SK-N-SH (cell line): ENCODE measurements at places on chromosomes 3 and 15. TPM values are rescaled to one million over a fixed set of nuclear protein-coding genes. Genes with fewer than 3 reads are reported as not detected.

- H3K36me3 ChIP-seq, result no peaks in the 10 kb centered on the region
- no peak overlapping the region for H3K4me3 ChIP-seq
- no peaks in the 10 kb centered on the region for H3K27me3 ChIP-seq
- no peak for DNase-seq
Observed at GRCh38 chr15:95994418-95994817, 336.1 kb upstream of the NR2F2 start.

DNA sequence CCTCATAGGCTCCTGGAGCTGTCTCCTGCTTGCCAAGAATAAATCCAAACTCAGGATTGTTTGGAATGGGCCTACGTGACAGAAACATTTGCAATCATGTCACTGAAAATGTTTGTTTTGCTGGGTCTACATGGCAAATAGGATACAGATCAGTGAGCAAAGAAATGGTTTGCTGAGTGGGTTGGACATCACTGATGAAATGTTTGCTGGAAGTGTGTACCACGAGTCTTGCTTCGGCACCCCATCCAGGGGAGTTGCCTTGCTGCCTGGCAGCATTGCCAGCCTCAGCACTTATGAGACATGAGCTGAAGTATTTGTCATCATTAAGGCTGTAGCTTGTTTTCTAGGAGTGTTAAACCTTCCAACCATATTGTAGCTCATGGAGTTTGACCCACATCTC is 213.3 kb upstream of the CFAP20DC start:
- no peaks in the 10 kb centered on the region for H3K27me3 ChIP-seq
- H3K27ac ChIP-seq, result no peak overlapping the region
- H3K36me3 ChIP-seq, result no peaks in the 10 kb centered on the region
- peaks cover 4% of the 10 kb centered on the region; the same call in 1 of the 2 replicates for H3K4me1 ChIP-seq

Gene ECE2
- 0.03 and 0.16 TPM in 2 replicates for polyA plus RNA-seq

DNA sequence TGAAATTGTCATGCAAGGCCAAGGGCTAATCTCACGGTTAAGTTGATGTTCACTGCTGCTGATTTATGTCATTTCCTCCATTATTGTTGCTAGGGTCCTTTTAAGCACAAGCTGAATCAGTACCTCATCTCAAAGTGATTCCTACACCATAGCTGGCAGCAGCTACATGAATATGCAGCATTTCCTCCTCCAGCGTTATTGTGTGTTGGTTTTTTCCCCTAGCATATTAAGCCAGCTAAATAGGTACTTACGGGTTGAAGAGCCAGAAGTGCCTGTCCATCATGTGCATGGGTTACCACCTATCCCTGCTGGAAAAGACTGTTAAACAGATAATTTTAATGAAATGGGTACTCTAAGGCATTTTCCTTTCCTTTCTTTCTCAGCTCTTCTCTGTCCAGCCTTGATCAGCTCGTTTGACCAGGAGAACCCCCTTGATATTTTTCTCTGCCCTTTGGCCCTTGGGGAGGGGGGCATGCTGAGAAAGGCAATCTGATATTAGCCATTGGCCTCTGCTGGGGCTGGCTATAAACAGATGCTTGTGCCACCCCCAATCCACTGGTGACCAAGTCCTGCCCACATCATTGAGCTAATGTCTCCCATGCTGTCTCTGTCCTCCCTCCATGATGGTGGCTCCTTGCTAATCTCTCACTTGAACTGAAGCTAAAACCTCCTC is 115.6 kb upstream of the PLXNA1 start:
- DNase-seq, result no peak
- H3K27me3 ChIP-seq, result no peaks in the 10 kb centered on the region

- H3K27ac ChIP-seq, result no peak overlapping the region
- DNase-seq, result no peak
- H3K4me1 ChIP-seq, result no peaks in the 10 kb centered on the region
- H3K4me3 ChIP-seq, result no peak overlapping the region
- H3K36me3 ChIP-seq, result no peaks in the 10 kb centered on the region
Observed at GRCh38 chr3:19891740-19892139, 42.3 kb downstream of the EFHB start.

- no peaks in the 10 kb centered on the region for H3K27me3 ChIP-seq
- no peaks in the 10 kb centered on the region for H3K4me1 ChIP-seq
- no peak overlapping the region for H3K27ac ChIP-seq
- H3K4me3 ChIP-seq, result no peak overlapping the region
Observed at GRCh38 chr15:79962178-79962577, 8.8 kb downstream of the BCL2A1 start.

DNA sequence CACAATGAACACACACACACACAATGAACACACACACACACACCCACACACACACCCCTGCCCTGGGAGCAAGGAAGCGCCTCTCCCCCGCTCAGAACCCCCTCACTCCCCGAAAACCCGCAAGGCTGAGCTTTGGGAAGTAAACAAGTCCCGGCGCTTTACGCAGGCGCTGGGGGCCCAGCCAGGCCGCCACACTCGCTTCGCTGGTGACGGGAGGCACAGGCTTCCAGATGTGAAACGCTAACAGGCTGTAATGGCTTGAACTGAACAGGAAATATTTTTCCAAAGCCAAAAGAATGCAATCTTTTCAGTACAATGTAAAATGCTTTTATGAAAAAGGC is 122.7 kb upstream of the IGF1R start:
- no peak overlapping the region for H3K27ac ChIP-seq
- H3K4me3 ChIP-seq, result no peak overlapping the region
- no peaks in the 10 kb centered on the region for H3K36me3 ChIP-seq

Gene C3orf80
- polyA plus RNA-seq, result 0.02 TPM in 1 of 2 replicates, not detected in the other

DNA sequence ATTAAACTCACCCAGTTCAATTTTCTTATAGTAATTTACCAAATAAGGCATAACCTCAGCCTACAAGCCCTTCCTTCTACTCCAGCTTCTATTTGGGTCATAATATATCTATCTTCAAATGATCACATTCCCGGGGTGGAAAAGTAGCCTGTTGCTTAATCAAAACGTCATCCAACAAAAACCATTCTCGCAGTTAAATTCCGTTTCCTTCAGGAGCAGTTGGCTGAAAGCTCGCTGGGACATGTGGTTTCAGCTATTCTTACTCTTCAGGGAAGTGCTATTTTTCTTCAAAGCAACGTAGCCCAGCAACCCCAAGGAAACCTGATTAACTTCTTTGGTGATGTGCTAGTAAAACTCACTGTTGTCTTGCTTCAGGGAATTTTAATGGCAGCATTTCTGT is 59.6 kb downstream of the MAGI1 start:
- no peak overlapping the region for H3K4me3 ChIP-seq
- H3K27ac ChIP-seq, result no peak overlapping the region
- DNase-seq, result no peak
- H3K36me3 ChIP-seq, result no peaks in the 10 kb centered on the region

- DNase-seq, result peak; percentile 36
- H3K27me3 ChIP-seq, result no peaks in the 10 kb centered on the region
- H3K4me3 ChIP-seq, result peak overlapping the region; percentile 90
- H3K27ac ChIP-seq, result peak overlapping the region; percentile 87
- peaks cover 9% of the 10 kb centered on the region for H3K36me3 ChIP-seq
Observed at GRCh38 chr3:120348065-120348990, 826 bp downstream of the LRRC58 start.

GRCh38 chr3:119779731-119780383 is 2.0 kb upstream of the NR1I2 start:
- H3K27me3 ChIP-seq, result no peaks in the 10 kb centered on the region
- H3K4me1 ChIP-seq, result no peaks in the 10 kb centered on the region
- no peaks in the 10 kb centered on the region for H3K36me3 ChIP-seq
- no peak overlapping the region for H3K4me3 ChIP-seq
- no peak overlapping the region for H3K27ac ChIP-seq

DNA sequence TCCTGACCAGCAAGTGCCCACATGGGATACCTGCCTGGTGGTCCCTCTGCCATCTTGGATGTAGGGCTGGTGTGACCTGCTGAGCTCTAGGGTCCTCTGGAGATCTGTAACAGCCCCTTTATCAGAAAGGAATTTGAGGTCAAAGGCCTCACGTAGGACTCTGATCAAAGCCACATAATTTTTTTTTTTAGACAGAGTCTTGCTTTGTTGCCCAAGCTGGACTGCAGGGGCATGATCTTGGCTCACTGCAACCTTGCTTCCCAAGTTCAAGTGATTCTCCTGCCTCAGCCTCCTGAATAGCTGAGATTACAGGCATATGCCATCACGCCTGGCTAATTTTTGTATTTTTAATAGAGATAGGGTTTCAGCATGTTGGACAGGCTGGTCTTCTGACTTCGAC is 9.5 kb downstream of the ITGB5 start:
- peaks cover 8% of the 10 kb centered on the region for H3K36me3 ChIP-seq
- H3K4me3 ChIP-seq, result no peak overlapping the region
- no peak for DNase-seq

Gene CD200
- polyA plus RNA-seq, result 1.0 and 1.1 TPM in 2 replicates

- no peak overlapping the region for H3K4me3 ChIP-seq
- H3K4me1 ChIP-seq, result no peaks in the 10 kb centered on the region
- no peaks in the 10 kb centered on the region for H3K36me3 ChIP-seq
- no peaks in the 10 kb centered on the region for H3K27me3 ChIP-seq
- DNase-seq, result no peak
- H3K27ac ChIP-seq, result no peak overlapping the region
Observed at GRCh38 chr3:29100292-29100691, 180.6 kb upstream of the RBMS3 start.

DNA sequence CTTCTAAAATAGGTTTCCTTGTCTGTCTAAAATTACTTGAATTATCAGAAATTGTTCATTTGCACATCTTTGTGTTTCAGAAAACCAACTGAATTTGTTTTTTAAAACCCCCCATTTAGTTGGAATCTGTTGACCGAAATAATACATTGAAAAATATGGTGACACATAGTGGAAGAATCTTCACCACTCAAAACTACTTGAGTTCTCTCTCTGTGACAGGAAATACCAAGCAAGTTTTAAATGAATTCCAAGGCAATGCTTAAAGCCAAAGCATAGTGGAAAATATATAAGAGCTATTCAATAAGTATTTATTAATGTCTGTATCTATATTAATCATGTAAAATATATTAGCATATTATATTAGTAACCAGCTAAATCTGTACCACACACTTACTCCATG is 224.9 kb upstream of the COL8A1 start:
- peaks cover 16% of the 10 kb centered on the region; the same call in 1 of the 2 replicates for H3K4me1 ChIP-seq
- no peaks in the 10 kb centered on the region for H3K36me3 ChIP-seq
- H3K4me3 ChIP-seq, result no peak overlapping the region
- no peak for DNase-seq
- H3K27me3 ChIP-seq, result no peaks in the 10 kb centered on the region

- H3K27ac ChIP-seq, result peak overlapping the region; percentile 100
- H3K27me3 ChIP-seq, result no peaks in the 10 kb centered on the region
- no peak overlapping the region for H3K4me3 ChIP-seq
- peaks cover 27% of the 10 kb centered on the region for H3K4me1 ChIP-seq
- peaks cover 71% of the 10 kb centered on the region; the same call in 1 of the 2 replicates for H3K36me3 ChIP-seq
Observed at GRCh38 chr3:14143271-14144225, 18.7 kb downstream of the TMEM43 start.

Gene TMEM207
- polyA plus RNA-seq, result not detected in 2 replicates

Gene NPRL2
- 43.6 and 56.2 TPM in 2 replicates for polyA plus RNA-seq

- DNase-seq, result no peak
- no peak overlapping the region for H3K27ac ChIP-seq
- H3K36me3 ChIP-seq, result no peaks in the 10 kb centered on the region
- H3K4me1 ChIP-seq, result no peaks in the 10 kb centered on the region; the same call in 1 of the 2 replicates
- no peak overlapping the region for H3K4me3 ChIP-seq
Observed at GRCh38 chr15:82871358-82871757, 61.9 kb downstream of the WHAMM start.

DNA sequence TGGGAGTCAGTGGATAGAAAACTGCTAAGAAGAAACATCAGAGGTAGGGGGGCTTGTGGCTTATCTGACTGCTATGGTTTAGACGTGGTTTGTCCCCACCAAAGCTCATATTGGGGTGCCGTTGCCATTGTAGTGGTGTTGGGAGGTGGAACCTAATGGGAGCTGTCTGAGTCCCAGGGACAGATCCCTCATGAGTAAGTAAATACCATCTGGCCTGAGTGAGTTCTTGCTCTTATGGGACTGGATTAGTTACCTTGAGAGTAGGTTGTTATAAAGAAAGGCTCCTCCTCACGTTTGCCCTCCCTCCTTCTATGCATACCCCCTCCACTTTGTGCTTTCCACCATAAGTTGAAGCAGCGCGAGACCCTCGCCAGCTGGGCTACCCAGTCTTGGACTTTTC is 53.4 kb upstream of the VILL start:
- H3K4me3 ChIP-seq, result no peak overlapping the region
- H3K4me1 ChIP-seq, result peaks cover 29% of the 10 kb centered on the region
- DNase-seq, result no peak
- no peaks in the 10 kb centered on the region for H3K36me3 ChIP-seq
- H3K27me3 ChIP-seq, result no peaks in the 10 kb centered on the region

DNA sequence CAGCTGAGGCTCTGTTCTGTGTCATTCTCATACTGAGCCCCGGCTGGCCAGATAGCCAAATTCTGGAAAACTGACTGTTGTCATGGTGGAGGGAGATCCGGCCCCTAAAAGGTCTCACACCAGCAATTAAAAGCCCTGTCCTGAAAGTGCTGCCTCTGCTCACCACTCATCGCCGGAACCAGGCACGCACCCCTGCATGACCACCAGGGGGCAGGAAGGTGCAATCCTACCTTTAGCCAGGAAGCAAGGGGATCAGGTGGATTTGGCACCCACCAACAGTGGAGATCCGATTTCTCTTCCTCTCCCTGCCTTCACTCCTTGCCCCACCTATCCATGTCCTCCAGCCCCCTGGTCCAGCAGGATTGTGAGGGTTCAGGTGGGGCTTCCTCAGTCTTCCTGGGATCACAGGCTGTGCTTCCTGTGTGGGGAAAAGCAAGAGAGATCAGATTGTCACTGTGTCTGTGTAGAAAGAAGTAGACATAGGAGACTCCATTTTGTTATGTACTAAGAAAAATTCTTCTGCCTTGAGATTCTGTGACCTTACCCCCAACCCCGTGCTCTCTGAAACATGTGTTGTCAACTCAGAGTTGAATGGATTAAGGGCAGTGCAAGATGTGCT is 16.1 kb upstream of the CACNA2D2 start:
- peak overlapping the region; percentile 26; the same call in 1 of the 2 replicates for H3K4me3 ChIP-seq
- H3K4me1 ChIP-seq, result peaks cover 61% of the 10 kb centered on the region
- H3K36me3 ChIP-seq, result no peaks in the 10 kb centered on the region
- no peak overlapping the region for H3K27ac ChIP-seq
- peaks cover 21% of the 10 kb centered on the region; the same call in 1 of the 2 replicates for H3K27me3 ChIP-seq

DNA sequence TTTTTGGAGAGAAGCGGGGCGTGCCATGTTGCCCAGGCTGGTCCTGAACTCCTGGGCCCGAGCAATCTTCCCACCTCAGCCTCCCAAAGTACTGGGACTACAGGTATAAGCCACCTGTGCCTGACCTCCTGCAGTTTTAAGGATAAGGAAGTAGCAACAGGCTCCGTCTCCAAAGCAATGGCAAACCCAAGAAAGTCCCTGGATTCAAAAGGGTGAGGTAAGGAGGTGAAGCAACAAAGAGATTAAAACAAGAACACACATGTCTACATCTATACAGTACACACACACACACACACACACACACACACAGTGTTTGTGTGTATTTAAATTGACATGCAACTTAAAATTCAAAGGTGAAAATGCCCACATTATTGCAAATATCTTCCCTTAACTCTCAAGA is 58.9 kb downstream of the ABCC5 start:
- H3K27ac ChIP-seq, result no peak overlapping the region
- no peak for DNase-seq
- H3K4me3 ChIP-seq, result no peak overlapping the region
